ENCODE measurements at places on chromosomes 5 and 9. TPM values are rescaled to one million over a fixed set of nuclear protein-coding genes. Genes with fewer than 3 reads are reported as not detected.

Gene CDC20B
- total RNA-seq = not detected

Gene RUFY1
- 39.0 TPM for total RNA-seq

- no peak for DNase-seq
Observed at GRCh38 chr9:86591472-86591871, 237.3 kb upstream of the TUT7 start.

Gene SHB
- total RNA-seq = 19.6 TPM

Gene KIF12
- 19.5 TPM for total RNA-seq
